ENCODE measurements at places on chromosomes 1 and 21.

- DNase-seq = peak; percentile 9
Observed at GRCh38 chr1:203463469-203464062, 12.0 kb upstream of the PRELP start.

GRCh38 chr1:25474439-25475047, 43.8 kb downstream of the MACO1 start:
- no peak for DNase-seq

DNA sequence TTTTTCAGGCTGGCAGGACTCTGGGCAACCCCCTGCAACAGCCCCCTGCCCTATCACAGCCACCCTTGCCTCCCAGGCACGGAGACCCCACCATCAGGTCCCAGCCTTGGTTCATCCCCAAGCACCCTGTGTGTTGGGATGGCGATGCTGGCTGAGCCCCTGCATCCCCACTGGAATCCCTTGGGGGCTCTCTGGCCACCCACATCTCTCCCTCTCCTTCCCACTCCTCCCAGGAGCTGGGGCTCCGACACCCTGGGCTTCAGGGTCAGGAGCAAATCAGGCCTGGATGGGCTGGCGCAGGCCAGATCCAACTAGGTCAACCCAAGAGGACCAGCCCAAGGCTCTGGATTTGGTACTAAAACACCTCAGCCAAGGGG, 25.9 kb downstream of the COL6A1 start:
- DNase-seq = no peak

GRCh38 chr1:210901981-210902770, 231.8 kb downstream of the KCNH1 start:
- no peak for DNase-seq
